ENCODE measurements at places on chromosomes 2 and 18.

- DNase-seq, result no peak
Measured at GRCh38 chr18:75474332-75474731, 46.8 kb upstream of the SMIM21 start.

DNA sequence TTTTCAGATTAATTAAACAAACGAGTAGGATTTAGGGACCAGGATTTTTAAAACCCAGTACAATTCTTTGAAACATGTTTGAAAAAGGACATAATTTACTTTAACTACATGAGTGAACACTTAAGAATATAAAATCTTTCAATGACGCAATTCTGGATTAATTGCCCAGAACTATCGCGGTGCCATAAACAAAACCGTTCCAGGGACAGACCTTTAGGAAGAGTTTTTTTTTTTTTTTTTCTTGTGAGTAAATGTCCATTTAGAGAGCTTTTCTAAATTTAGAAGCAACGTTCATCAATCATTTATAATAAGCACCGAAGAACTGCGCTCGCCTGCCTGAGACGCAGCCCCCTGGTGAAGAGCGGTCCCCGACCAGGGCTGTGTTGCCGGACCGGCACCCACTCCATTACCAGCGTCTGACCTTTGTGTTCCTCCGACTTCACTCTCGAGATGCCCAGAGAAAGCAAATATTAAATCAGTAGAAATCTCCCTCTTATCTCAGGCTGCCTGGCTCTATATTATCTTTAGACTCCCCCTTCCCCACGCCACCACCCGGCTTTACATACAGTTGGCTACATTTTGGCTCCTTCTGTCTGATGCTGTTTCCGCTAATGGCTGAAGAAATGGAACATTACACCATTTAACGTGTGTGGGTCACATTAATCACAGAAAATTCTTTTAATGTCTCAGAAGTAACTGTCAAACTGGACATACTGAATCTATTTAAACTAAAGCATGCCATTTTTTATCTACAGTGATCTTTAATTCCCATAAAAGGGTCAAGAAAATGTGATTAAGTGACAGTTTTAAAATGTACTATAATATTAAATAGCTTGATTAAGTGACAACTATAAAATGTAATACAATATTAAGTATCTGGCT, 364.0 kb upstream of the MEIS1 start:
- no peak for DNase-seq

DNA sequence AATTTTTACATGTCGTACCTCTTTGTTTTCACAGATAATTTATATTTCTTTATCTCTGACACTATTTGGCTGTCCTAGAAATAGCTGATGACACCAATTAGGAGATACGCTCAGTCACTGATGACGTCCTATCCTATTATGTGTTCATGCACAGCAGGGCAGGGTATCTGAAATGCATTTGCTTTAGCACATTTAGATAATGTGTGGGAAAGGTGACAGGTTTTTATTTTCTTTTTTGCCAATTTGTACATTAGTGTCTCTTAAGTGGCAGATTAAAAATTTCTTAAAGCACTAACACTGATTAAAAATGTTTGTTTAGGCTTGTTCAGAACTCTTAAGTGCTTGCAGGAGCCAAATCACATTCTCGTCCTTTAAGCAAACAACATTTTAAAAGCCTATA, 39.7 kb downstream of the CDC42EP3 start:
- DNase-seq, result no peak

DNA sequence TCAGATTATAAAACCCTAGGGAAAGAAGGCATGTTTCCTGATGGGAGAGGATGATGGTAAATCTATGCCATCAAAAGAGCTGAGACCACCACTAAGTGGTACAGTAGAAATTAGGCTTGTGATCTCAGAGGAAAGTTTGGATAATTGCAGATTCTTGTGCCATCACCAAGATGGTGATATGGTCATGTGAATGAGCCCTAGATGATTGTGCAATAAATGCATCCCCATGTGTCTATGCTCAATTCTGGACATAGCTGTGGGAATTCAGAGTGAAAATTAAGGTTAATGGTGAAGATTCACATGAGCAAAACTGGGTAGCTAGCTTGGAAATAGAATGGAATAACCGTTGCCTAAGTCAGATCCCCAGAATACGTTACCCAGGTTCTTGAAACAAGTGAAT, 496.1 kb upstream of the FSIP2 start:
- DNase-seq, result no peak

DNA sequence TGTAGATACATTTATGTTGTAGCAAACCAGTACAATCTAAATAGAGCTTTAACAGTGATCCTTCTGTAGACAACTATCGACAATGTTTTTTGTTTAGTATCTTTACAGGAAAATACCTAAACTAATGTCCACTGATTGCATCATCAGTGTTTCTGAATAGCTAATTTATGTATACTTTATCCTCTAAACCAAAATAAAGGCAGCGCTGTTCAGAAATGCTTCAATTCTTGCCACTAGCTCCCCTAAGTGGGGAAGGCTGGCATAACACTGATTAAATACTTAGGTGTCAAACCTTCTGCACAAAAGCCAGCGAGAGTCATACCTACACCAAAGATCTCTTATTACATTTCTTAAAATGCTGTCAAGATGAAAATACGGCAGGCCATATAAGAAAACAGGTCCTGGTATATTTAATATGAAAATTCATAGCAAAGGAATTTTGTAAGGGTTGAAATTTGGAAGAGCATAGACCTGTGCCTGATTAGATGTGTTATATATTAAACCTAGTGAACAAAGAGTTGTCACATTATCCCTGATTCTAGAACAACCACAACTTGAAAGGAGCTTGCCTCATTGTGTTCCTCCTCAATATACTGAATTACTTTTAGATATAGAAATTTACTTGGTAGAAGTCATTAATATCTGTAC, 1693.4 kb upstream of the SLC39A10 start:
- DNase-seq, result peak; percentile 3

GRCh38 chr18:1708006-1708405, 803.3 kb downstream of the ADCYAP1 start:
- DNase-seq, result no peak

DNA sequence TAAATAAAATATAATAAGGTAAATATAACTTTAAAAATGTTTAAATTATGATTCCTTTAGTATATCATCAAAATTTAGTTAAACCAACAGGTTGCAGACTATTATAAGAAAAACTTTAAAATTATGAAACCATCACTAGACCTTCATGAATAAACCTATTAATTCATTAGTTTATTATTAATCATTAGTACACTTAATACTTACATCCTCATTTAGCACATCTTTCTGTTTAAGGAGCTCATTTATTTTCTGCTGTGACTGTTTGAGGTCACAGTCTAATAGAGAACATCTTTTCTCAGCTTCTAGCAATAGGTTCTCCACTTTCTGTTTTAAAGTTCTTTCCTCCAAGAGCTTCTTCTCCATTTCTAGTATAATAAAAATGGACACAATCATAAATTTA, 52.8 kb downstream of the SLC66A3 start:
- no peak for DNase-seq

DNA sequence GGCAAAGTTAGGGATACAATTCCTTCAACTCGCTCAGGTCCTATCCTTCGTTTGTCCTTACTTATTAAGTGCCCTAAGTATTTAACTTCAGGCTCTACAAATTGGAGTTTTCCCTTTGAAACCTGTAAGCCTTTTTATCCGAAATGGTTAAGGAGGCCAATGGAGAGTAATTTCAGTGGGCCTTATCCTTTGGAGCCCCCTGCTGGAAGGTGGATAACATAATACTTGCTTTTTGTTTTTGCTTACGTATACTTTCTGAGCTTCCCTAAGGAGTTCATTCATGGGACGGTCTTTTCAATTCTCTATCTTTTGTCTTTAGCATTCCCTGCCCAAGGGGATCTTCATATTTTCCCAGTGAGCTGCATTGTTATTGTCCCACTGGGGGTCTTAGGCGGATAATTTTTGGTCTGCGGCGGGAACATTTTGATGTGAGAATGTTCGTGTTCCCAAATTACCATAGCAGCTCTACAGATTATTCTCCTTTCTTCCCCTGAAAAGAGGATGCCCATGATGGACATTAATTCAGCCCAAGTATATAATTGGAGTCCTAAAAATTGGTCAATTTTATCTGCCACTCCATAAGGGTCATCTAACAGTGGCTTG, 34.4 kb upstream of the TRAPPC8 start:
- DNase-seq, result peak; percentile 13

GRCh38 chr18:3211236-3211992, 8.4 kb downstream of the MYOM1 start:
- DNase-seq, result peak; percentile 39

DNA sequence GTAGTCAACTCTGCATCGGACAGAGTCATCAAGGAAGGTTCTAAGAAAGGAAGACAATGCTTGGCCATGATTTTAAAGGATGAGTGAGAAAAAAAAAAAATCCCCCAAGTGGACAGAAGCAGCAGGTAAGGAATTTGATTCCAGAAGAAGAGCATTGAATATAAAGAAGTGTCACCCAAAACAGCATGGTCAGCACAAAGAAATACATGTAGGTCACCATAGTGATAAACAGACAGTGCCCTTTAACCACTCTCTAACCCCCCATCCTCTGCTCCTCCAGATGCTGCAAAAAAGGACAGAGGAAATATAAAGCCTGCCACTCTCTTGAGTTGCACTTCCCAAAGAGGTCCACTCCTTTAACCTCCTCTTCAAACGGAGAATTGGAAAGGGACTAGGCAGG, 23.4 kb downstream of the FEZ2 start:
- DNase-seq, result no peak

DNA sequence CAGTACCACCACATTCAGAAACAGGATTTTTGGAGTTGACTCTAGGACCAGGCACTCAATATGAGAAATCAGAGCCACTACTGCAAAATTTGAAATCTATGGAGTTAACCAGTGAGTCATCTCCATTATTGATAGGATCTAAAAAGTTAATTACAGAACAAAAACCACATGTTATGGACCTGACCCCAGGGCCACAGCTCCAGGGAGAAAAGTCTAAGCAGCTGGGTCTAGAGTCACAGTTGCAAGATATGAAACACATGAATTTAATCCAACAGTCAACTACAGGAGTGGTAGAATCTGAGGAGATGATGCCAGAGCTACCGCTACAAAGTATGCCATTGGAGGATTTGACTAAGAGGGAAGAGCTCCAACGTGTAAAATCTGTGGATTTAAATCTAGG, 13.4 kb upstream of the ZNF512 start:
- no peak for DNase-seq

GRCh38 chr2:33342705-33343104, 133.7 kb upstream of the RASGRP3 start:
- no peak for DNase-seq

- DNase-seq, result no peak
Measured at GRCh38 chr2:23698116-23698693, 228.7 kb downstream of the ATAD2B start.

DNA sequence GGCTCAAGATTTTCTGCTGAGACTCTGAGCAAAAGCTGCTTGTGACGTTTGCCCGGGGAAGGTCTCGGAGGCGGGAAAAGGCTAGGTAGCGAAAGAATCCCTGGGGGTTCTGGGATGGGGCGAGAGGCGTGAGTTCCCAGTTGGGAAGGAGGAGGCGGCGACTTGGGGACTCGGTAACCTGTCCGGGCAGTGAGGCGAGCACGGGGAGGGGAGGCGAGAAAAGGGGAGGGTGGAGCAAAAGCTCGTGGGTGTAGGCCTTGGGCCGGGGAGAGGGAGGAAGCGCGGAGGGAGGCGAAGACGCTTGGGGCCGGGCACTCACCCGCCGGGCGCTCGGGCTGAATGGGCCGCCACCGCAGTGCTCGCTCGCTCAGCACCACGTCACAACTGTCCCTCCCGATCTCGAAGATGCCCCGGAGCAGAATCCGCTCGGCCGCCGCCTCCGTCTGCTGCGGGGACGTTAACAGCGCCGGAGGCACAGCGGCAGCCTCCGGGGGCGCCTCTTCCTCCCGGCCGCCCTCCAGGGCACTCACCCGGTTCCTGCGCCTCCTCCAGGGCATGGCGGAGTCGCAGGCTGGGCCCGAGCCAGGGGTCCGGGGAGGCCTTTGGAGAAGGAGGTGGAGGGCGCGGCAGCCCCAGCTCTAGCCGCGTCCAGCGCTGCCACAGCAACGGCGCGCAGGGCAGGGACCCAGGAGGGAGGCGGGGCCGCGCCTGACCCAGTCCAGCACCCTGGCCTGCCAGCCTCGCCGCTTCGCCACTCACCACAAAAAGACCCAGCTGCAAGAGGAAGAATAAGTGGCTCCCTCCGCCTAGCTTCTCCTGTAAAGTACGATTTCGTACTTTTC, at the start of gene CERKL:
Gene CERKL (minus strand): TSS at position 656 of the 842 bp plus-strand sequence. CDS start 99 bp downstream, at position 557.
- DNase-seq, result peak; percentile 17

GRCh38 chr18:62064361-62064760, 122.5 kb downstream of the PIGN start:
- DNase-seq, result no peak

- no peak for DNase-seq
Measured at GRCh38 chr2:97745474-97746174, 32.2 kb downstream of the ZAP70 start.

GRCh38 chr2:23503097-23503496, 118.1 kb downstream of the KLHL29 start:
- no peak for DNase-seq

DNA sequence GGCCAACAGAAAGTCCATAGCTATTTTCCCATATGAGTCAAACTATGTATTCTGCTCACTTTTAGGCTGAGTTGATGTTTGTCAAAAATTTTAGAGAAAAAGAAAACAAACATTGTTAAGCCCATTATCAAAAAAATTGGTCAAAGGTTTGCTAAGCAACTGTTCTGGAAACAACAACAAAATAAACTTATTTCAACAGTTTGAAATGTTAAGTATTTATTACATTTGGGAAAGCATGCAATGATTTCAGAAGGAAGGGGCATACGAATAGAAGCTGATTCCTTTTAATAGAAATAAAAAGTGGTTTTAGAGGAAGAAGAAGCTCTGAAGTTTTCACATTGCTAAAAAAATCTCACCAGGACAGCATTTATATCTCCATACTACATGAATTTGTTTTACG, 1837.5 kb upstream of the CELF4 start:
- DNase-seq, result no peak

GRCh38 chr2:5322396-5322795, 369.8 kb upstream of the SOX11 start:
- DNase-seq, result no peak

- DNase-seq, result peak; percentile 80
Measured at GRCh38 chr2:219277703-219278654, 1.2 kb upstream of the DNAJB2 start.

DNA sequence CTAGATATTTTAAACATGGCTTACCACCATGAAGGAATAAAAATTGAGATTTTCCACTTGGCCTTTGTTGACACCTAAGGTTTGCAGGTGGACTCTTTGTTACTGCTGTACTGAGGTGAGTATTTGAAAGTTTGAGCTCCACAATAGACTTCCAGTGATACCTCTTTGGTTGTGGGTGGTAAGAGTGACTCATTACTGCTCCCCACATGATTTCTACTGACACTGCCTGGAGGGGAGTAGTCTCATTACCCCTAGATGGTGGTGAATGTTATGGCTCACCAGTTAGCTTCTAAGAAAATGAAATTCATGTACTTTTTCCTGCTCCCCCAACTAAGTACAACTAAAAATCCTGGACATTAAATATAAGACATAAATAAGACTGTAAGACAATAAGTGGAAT, 1183.1 kb upstream of the TMEFF2 start:
- no peak for DNase-seq

- DNase-seq, result no peak
Measured at GRCh38 chr2:112977559-112978056, at the start of gene IL36G. Gene IL36G, plus strand, starts transcription at chr2:112978006. Its CDS starts 633 bp downstream, at chr2:112978639.
